NCI-H524 (cell line): ENCODE measurements at places on chromosomes 2 and 18.

- no peak for DNase-seq
Measured at GRCh38 chr2:60837123-60837522, 44.3 kb upstream of the REL start.

GRCh38 chr2:113198790-113199612 is 25.2 kb downstream of the PSD4 start:
- peak; percentile 72 for DNase-seq

DNA sequence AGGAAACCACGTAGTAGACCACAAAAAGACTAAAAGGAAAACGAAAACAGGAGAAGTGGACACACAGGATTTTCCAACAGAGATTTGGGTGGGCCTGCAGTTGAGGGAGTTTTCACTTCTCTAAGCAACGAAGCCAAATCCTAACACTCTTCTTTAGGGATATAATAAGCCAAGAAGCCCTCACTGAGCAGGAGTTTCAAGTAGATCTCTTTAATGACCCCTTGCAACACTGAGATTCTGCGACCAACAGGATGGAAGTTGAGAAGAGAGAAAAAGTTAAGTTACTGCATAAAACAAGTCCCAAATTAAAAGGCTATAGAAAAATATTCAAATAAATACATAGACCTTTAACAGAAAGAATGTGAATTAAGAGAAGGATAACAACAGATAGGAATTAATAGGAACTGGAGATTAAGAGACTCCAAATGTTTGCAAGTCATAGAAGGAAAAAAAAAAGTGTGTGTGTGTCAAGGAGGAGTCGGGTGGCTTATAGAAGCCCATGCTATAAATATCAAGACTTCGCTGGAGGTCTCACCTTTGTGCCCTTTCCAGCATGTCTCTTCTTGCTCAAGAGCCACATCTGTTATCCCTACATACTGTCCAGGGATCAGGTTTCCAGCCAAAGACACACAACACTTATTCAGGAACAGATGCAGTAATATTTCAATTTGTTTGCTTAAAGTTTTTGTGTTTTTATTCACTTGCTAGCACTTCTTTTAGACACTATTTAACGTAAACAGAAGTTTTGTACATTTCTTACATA is 69.4 kb upstream of the ARHGAP28 start:
- DNase-seq: peak; percentile 91

DNA sequence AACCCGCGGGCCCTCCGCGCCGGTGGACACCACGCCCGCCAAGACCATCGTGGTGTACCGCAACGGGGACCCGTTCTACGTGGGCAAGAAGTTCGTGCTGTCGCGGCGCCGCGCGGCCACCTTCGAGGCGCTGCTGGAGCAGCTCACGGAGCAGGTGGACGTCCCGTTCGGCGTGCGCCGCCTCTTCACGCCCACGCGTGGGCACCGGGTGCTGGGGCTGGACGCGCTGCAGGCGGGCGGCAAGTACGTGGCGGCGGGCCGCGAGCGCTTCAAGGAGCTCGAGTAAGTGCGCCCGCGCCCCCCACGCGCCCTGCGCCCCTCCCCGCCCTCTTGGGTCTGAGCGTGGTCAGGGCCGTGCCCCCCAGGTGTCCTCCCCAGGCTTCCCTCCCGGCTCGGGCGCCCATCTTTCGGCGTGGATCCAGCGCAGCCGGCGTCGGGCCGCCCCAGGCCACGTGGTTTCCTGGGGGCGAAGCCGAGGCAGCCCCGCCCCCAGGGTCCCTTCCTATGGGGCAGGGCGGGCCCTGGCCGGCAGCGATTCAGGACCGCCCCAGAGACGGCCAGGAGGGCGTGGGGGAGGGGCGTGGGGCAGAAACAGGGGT is 481 bp downstream of the DCDC2C start:
- DNase-seq: peak; percentile 21

DNA sequence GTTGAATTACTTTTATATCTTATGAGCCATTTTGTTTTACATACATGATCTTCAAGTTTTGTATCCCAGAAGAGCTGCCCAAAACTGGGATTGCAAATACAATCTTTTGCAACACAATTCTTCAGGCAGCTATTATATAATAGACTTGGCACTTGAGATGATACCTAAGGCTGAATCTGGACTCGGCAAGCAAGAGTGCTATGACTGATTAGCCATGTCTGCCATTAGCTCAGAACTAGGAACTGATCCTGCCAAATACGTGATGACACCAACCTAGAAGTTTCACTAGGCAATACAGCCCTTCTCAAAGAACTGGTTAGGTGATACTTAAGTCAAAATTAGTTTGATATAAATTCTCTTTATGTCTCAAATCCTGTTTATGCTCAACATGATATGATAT is 619.6 kb downstream of the CPS1 start:
- DNase-seq: no peak

DNA sequence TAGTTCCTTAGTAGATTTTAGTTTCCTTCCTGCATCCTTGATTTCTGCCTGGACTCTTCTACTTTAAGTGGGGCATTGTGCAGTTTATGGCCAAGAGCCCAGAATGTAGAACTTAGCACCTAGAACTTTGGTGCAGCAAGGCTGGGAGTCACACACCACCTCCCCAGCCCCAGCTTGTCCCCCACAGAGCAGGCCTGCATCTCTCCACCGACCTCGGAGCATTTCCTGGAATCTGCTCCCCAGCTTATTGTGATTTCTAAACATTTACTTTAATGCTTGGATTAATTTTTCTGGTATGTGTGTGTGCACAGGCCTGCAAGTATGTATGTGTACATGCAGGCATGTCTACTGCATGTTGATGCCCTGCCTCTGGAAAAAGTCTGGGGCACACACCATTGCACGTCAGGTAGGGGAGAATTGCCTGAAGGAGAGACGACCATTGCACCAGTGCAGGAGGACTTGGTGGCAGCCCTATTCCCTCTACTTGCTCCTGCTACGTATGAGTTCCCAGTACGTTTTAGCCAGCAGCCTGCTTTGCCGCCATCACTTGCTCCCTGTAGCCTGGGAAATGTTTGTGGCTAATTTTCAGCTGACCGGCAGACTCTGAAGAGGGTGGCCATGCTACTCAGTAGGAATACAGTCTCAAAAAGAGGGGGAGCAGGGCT is 419.9 kb upstream of the HS6ST1 start:
- DNase-seq: no peak

DNA sequence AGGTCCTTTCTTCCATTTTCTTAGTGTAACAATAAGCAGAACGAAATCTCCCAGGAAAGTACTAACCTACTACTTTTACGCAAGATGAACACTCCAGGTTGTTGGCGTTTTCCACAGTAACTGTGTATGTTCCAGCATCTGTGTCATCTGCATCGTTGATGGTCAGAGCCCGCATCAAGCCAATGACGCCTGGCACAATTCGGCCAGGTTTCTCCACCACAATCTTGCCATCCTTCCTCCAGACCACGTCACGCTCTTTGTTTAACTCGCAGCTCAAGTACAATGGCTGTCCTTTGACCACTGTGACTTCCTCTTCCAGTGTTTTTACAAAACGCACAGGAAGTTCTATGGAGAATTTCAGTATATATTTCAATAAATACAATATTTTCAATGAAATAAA is 155.6 kb downstream of the PLEKHA3 start:
- DNase-seq: no peak

DNA sequence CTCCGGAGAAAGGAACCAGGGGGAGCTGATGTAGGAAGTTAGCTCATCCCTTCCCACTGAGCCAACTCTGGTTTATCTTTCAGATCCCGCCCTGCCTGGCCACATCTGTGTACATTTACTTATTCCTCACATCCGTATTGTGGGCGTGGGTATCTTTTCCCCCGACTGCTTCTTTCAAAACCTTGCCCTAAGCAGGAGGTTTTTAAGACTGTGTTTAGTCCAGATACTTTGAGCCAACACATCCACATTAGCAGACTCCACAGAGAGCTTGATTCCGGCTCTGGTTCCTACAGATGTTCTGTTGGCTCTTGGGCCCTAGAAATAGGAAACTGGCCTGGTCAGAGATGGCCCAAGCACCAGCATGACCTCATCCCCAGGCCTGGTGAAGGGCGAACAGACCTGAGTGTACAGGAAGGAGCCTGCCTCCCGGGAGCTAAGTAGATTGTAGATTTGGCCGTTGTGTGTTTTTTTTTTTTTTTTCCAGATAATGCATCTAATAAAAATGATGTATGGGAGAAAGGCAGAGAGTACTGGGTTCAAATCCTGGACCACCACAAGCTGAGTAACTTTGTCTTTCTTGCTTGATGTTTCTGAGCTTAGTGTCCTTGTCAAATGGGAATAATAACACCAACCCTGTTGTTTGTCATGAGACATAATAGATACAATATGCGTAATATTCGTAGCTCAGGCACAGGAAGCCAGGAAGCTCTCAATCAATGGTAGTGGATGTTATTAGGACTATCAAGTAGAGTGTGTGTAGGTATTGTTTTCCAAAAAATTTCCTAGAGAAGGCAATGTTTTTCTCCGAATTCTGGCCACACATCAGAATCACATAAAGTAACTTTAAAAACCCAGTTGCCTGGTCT is 92.3 kb downstream of the PRKCE start:
- no peak for DNase-seq

GRCh38 chr18:74179623-74180199 is 31.4 kb downstream of the TIMM21 start:
- no peak for DNase-seq

DNA sequence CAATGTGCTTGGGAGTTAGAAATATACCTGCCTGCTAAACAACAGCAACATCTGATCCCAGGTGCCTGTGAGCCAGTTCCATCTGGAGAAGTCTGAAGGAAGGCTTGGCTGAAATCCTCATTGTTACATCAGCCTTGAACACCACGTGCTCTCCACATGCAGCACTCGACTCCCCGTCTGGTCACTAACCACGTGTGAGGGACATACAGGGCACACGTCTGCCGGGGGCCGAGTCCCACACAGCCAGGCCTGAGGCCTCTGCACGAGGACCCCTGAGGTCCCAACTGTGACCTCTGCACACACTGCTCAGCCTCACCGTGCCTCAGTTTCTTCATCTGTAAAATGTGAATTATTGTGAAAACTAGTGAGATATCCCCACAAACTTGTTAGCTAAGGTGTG is 236.5 kb upstream of the SALL3 start:
- no peak for DNase-seq

DNA sequence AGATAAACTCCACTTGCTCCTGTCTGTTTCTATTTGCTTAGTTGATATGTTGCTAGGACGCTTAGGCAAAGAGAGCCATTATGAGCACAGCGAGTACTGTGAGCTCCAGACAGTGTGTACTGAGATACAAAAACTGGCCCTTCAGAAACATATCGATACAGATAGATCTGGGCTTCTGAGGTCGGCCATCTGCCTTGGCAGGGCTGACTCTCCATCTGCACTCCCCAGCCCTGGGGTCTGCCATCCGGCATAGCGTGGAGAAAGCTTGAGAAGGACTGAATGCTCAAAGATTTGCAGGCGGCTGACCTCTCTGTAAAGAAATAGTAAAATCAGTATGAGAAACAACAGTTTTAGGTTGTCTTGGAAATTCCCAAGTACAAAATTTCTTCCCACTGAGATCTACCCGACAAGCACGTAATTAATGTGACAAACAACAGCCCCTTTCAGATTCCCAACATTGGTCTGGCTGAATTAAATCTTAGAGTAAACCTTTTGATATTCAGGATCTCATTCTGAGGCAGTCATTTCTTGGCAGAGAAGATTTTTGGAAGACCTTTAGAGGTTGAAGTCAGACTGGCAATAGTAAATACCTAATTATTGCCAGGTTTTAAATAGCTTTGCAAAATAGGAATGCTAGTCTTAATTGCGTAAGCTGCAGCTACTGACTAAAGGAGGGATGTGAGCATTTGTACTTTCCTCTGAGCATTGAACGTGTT is 127.4 kb downstream of the CHST9 start:
- DNase-seq: no peak

- DNase-seq: no peak
Measured at GRCh38 chr2:236162031-236162845, 5.9 kb downstream of the GBX2 start.

GRCh38 chr2:238458651-238459050 is 31.9 kb downstream of the ASB1 start:
- no peak for DNase-seq

- no peak for DNase-seq
Measured at GRCh38 chr18:55396267-55396905, 191.6 kb downstream of the TCF4 start.

GRCh38 chr2:68396093-68396492 is 31.0 kb downstream of the PLEK start:
- no peak for DNase-seq

GRCh38 chr2:182379241-182379640 is 47.6 kb downstream of the PDE1A start:
- peak; percentile 2 for DNase-seq

GRCh38 chr18:60018618-60019462 is 119.0 kb downstream of the PMAIP1 start:
- DNase-seq: no peak

GRCh38 chr2:1780693-1781092 is 36.4 kb upstream of the PXDN start:
- no peak for DNase-seq

DNA sequence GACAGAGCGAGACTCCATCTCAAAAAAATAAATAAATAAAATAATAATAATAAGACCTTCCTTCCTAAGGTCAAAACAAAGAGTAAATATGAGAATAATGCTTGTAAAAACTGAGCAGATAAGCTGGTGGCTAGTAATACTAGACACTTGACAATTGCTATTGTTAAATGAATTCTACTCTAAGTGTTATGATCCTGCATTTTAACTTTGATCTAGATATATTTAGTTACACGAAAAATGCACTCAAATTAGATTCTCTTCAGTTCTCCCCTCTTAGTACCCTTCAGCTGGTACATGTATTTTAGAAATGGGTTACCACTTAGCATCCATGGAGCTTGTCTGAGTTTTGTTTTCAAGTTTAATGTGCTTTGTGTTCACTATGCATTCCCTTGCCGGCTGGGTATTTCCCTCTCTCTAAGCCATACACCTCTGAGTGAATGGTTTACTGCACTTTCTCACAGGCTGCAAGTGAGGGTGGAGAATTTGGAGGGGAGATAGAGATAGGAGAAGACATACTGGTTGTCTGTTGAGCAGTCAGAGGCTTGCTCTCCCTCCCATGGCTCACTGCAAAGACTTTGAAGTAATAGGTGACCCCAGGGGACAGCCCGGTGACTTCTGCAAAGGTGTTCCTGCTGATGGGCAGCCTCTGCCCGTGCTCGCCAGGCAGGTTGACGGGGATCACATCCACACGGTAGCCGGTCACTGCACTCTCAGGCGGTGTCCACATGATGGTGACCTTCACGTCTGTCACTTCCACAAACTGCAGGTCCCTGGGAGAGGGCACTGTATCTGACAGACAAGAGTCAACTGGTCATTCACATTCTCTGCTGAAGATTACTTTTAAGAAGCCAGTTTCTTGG is 29.9 kb downstream of the FN1 start:
- no peak for DNase-seq
